ENCODE measurements at places on chromosomes 5 and 9. TPM values are rescaled to one million over a fixed set of nuclear protein-coding genes. Genes with fewer than 3 reads are reported as not detected.
A peak's percentile ranks its signal among the peaks of the same experiment; 100 is the strongest.

DNA sequence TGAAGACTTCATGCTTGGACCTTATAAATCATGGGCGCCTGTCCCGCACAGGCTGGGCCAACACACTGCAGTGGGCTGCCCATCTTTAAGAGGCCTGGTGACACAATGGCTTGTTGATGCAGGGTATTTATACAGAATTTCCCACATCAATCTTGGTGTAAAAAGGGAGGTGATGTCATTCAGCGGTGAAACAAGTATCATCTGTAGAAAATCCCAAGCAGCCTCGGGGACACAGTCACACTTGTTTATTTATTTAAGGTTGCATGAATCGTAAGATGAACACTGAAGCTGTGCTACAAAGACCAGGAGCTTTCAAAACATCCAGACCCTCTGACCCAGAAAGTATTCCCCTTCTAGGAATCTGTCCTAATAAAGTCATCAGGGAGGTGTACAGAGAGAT lies 40.5 kb downstream of the SMIM23 start:
- no peak for DNase-seq
- H3K4me1 ChIP-seq, result no peaks in the 10 kb centered on the region
- H3K36me3 ChIP-seq, result no peaks in the 10 kb centered on the region
- no peaks in the 10 kb centered on the region for H3K27me3 ChIP-seq

GRCh38 chr5:73441378-73441777 lies 7.2 kb downstream of the FOXD1 start:
- peaks cover 6% of the 10 kb centered on the region for H3K4me1 ChIP-seq
- no peak overlapping the region for H3K27ac ChIP-seq
- peaks cover 82% of the 10 kb centered on the region for H3K27me3 ChIP-seq
- no peak for DNase-seq

DNA sequence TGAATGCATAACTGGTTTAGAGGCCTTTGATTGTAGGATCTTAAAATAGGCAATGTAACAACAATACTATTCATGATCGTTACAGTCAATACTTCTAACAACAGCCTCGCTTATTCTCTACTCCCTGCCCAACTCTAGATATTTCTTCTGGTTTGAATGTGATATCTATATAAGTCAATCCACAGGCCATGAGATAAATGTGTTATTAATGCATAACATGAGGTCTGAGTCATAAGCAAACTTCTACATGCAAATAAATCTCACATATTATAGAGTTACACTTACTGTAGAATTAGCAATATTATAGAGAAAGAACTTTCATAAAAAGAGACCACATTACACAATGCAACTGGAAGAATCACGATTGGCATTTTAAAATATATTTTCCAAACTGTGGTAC lies 2.9 kb upstream of the ALDOB start:
- no peak for DNase-seq
- no peak overlapping the region for H3K4me3 ChIP-seq
- no peaks in the 10 kb centered on the region for H3K36me3 ChIP-seq
- H3K4me1 ChIP-seq, result no peaks in the 10 kb centered on the region
- peaks cover 3% of the 10 kb centered on the region for H3K27me3 ChIP-seq

GRCh38 chr9:72884508-72884907 lies 68.3 kb downstream of the ALDH1A1 start:
- no peak for DNase-seq
- H3K4me1 ChIP-seq, result no peaks in the 10 kb centered on the region
- no peak overlapping the region for H3K4me3 ChIP-seq

DNA sequence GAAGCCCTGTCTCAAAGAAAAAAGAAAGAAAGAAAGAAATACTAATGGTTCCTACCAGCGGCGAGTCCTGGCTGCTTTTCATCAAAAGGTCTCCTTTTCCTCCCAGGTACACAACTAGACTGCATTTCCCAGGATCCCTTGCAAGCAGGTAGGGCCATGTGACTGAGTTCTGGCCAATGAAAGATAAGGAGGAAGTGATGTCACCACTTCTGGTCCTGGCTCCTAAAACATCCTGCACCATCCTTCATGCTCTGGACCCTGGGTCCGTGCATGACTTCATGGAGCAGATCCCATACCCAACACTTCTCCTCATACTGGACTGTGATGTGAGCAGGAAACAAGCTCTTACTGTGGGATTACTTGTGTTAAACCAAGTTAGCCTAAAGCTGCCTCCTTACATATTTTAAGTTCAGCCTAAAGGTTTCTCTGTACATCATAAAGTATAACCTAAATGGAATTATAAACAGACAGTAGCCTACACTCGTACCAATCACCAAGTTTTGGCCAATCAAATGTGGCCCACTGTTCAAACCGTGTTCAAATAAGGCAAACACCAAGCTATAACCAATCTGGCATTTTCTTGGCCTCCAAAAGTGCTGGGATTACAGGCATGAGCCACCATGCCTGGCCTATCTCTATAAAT lies 30.2 kb upstream of the FUBP3 start:
- DNase-seq, result no peak
- no peak overlapping the region for H3K4me3 ChIP-seq
- H3K27me3 ChIP-seq, result no peaks in the 10 kb centered on the region
- no peak overlapping the region for H3K27ac ChIP-seq
- H3K36me3 ChIP-seq, result no peaks in the 10 kb centered on the region

DNA sequence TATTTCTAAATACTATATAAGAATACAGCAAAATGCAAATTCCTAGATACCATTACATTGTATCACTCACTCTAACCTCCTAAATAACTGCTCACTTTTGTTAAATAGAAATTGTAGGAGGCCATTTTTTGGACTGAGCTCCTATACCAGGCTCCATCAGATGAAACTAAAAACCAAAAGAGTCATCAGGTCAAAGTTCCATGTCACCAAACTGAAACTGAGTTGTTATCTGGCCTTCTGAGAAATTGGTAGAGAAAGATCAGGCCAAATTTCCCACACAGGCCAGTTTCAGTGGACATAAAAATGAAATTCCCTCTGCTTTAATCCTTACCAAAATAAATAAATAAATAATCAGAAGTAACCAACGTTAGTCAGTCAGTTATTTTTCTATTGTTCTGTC lies 13.8 kb upstream of the SNX2 start:
- H3K27me3 ChIP-seq, result no peaks in the 10 kb centered on the region
- no peaks in the 10 kb centered on the region for H3K36me3 ChIP-seq
- no peak overlapping the region for H3K4me3 ChIP-seq
- no peak overlapping the region for H3K27ac ChIP-seq
- H3K4me1 ChIP-seq, result peaks cover 9% of the 10 kb centered on the region

DNA sequence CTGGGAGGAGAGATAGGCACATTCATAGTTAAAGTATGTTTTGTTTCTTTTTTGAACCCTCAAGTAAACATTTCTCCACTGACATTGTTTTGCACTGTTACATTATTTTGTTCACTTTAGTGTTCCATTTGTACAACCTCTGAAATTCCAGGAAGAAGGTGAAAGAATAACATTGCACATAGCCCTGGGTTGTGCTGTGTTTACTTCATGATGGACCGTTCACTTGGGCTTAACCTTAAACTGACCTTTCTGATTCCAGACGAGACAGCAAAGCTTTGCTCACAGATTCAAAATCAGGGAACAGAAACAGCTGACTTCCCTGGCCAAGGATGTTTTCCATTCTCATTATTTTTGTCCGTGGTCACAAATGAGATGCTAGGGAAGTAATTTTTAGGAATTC lies 42.8 kb upstream of the GDNF start:
- no peak overlapping the region for H3K27ac ChIP-seq
- no peaks in the 10 kb centered on the region for H3K4me1 ChIP-seq
- H3K27me3 ChIP-seq, result no peaks in the 10 kb centered on the region
- no peak overlapping the region for H3K4me3 ChIP-seq

- DNase-seq, result no peak
- no peaks in the 10 kb centered on the region for H3K36me3 ChIP-seq
- no peak overlapping the region for H3K27ac ChIP-seq
- H3K4me3 ChIP-seq, result no peak overlapping the region
- H3K27me3 ChIP-seq, result no peaks in the 10 kb centered on the region
- no peaks in the 10 kb centered on the region for H3K4me1 ChIP-seq
Measured at GRCh38 chr5:110167384-110167783, 477.7 kb downstream of the MAN2A1 start.

DNA sequence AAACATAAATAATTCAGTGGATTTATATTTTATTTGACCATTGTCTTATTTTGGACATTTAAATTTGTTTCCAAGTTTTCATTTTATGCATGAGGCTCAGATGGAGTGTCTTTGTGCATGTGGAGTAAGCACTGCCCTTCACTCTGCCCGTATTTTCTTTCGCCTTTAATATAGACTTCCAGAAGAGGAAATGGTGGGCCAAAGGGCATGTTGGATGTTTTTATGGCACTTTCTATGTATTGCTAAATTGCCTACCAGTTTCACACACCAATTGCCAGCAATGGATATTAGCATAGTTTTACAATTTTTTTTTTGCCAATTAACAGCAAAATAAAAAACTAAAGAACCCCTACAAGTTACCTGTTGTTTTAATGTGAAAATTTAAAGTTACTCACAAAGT lies 38.4 kb downstream of the ZSWIM6 start:
- H3K4me3 ChIP-seq, result no peak overlapping the region
- H3K27ac ChIP-seq, result no peak overlapping the region
- DNase-seq, result peak; percentile 51
- no peaks in the 10 kb centered on the region for H3K27me3 ChIP-seq
- H3K4me1 ChIP-seq, result peaks cover 5% of the 10 kb centered on the region

DNA sequence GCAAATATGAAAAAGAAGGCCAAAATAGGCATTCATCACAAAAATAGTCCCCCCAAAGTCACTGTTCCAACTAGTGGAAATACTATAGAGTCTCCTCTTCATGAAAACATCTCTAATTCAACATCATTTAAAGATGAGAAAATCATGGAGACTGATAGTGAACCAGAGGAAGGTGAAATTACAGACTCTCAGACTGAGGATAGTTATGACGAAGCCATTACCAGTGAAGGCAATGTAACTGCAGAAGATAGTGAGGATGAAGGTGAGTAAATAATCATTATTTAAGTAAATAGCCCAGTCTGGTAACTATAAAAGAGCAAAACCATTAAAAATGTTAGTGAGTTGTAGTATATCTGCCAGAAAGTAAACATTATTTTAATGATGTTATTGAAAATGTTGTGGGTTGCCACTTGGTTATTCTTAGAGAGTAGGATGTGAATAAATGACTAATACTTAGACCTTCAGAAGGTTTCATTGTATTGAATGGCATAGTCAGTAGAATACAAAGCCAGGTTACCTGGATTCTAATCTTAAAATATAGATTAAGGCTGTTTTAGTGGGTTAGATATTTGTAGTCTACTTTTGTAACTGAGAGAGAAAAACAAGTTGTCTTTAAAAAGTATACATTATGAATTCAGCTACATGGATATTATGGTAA lies 16.3 kb downstream of the AGGF1 start:
- H3K27ac ChIP-seq, result no peak overlapping the region
- DNase-seq, result no peak
- H3K4me1 ChIP-seq, result no peaks in the 10 kb centered on the region
- no peaks in the 10 kb centered on the region for H3K27me3 ChIP-seq

DNA sequence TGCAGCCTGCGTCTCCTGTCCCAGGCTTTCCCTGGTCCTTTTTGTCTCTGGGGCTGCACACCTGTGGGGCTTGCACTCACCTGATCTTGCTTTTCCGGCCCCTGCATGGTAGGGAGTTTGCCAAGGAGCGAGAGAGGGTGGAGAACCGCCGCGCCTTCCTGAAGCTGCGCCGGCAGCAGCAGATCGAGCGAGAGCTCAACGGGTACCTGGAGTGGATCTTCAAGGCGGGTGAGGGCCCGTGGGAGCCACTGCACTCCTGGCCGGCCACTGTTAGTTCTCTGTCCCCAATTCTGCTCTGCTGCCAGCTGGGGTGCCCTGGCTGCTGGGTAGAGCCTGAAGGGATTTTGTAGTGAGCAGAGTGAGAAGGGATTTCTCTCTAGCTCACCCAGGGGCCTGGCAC lies 78.0 kb downstream of the CACNA1B start:
- no peak for DNase-seq
- no peaks in the 10 kb centered on the region for H3K4me1 ChIP-seq
- no peaks in the 10 kb centered on the region for H3K27me3 ChIP-seq
- no peaks in the 10 kb centered on the region for H3K36me3 ChIP-seq
- no peak overlapping the region for H3K27ac ChIP-seq
- no peak overlapping the region for H3K4me3 ChIP-seq

DNA sequence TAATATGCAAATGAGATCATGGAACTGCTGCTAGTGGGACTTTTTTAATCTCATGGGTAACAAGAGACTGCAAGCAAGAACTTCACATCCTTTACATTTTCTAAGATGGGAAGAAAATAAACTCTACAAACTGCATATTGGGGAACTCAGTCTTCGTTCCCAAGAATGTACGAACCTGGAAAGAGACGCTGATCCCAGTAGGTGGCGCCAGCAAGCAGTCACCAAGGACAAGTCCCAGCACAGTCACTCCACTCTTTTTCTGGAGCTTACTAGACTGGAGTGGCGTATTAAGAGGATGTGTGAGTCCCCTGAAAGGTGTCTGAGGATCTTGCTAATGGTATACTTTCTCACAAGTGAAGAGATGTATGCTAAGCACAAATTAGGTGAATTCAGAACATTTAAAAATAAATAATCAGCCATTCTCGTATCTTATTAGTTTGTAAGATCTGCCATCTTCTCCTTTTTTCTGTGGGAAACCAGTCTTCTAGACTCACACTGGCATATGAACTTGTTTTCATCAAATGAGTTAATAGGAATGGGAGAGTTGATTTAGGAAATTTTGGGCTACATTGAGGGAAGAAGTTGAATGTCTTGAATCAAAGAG lies 16.0 kb upstream of the PUM3 start:
- H3K27ac ChIP-seq, result no peak overlapping the region
- DNase-seq, result peak; percentile 59
- no peaks in the 10 kb centered on the region for H3K36me3 ChIP-seq
- no peak overlapping the region for H3K4me3 ChIP-seq
- H3K4me1 ChIP-seq, result no peaks in the 10 kb centered on the region

DNA sequence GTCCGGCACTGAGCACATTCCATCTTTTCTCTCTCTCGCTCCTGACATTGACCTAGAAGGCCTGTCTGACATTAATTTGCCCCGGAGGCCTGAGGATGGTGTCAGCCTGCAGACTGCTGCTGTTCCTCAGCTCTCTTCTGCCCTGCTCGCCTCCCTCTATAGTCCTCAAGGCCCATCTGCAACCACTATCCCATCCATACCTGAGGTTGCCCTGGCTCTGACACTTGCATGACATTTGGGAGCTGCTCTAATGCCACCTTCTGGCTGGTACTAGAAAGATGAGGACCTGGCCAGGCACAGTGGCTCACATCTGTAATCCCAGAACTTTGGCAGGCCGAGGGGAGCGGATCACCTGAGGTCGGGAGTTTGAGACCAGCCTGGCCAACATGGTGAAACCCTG lies 38.6 kb upstream of the GGTA1 start:
- H3K27me3 ChIP-seq, result peaks cover 2% of the 10 kb centered on the region
- no peak for DNase-seq
- no peaks in the 10 kb centered on the region for H3K4me1 ChIP-seq
- H3K4me3 ChIP-seq, result no peak overlapping the region
- no peak overlapping the region for H3K27ac ChIP-seq

GRCh38 chr5:150291388-150292385 lies 2.1 kb upstream of the CAMK2A start:
- DNase-seq, result no peak
- H3K4me1 ChIP-seq, result no peaks in the 10 kb centered on the region
- H3K36me3 ChIP-seq, result no peaks in the 10 kb centered on the region
- no peak overlapping the region for H3K4me3 ChIP-seq
- H3K27ac ChIP-seq, result no peak overlapping the region

Gene THBS4
- not detected for total RNA-seq

Gene AQP7
- total RNA-seq, result 3.7 TPM

Gene LCN9
- total RNA-seq, result not detected

Gene PCDHB8
- total RNA-seq, result 0.53 TPM

Gene CATSPER3
- total RNA-seq, result 0.71 TPM

Gene OR1Q1
- total RNA-seq, result not detected

All from endothelial cell of umbilical vein (primary cell).